ENCODE measurements at places on chromosomes 16 and 17. TPM values are rescaled to one million over a fixed set of nuclear protein-coding genes. Genes with fewer than 3 reads are reported as not detected.

Gene PPY
- 1.6 TPM for total RNA-seq

Gene KRTAP2-1
- total RNA-seq: not detected

Gene SCIMP
- total RNA-seq: not detected

Gene MYOCD
- not detected for total RNA-seq
